CD4-positive, alpha-beta T cell treated with Interleukin-6 at 100 ng/mL for 8 hours (primary cell): ENCODE measurements at places on chromosomes 4 and X.

GRCh38 chrX:42189576-42189975, 266.2 kb upstream of the CASK start:
- DNase-seq = no peak

DNA sequence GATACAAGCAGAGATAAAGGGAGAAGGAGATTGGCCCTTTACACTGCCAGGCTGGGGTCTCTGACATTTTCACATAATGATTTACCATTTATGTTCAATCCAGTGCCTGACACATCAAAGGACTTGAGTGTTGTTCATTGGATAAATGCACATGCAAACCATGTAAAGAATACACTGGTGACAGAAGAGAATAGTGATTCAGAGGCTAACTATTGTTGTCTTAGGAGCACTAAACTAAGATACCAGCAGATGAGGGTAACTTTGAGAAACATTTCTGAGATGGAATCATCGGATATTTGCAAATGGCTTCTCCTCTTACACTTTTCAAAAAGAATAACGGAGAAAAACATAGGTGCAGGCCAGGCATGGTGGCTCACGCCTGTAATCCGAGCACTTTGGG, 67.3 kb upstream of the HHIP start:
- no peak for DNase-seq

GRCh38 chr4:71262161-71262560, 76.7 kb upstream of the SLC4A4 start:
- no peak for DNase-seq

GRCh38 chr4:146098397-146098796, 77.1 kb upstream of the LSM6 start:
- DNase-seq = no peak

GRCh38 chrX:111098874-111099273, 2.9 kb downstream of the PAK3 start:
- peak; percentile 68 for DNase-seq

DNA sequence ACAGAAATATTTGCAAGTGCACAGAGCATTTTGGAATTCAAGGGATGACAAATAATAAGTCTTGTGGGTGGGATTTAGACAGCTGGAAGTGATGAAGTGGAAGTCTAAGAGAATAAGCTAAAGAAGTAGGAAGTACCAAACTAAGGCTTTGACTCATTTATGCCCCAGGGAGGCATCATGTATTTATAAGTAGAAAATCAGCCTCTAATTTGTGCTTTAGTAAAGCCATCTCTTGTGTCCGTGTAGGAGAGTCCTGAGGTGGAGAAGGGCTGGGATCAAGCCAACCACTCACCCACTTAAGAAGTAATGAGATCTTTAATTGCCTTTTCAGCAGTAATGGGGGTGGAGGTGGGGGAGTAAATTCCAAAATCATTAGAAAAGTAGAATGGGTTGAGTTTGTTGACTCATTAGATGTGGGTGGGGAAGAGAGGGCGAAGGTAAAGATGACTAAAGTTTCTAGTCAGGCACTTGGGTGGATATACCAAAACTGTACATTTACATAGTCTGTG, 356.7 kb downstream of the STIM2 start:
- DNase-seq = no peak

GRCh38 chrX:10474510-10474909, 145.9 kb downstream of the MID1 start:
- no peak for DNase-seq

- no peak for DNase-seq
Measured at GRCh38 chr4:124060261-124060918, 652.1 kb downstream of the ANKRD50 start.

DNA sequence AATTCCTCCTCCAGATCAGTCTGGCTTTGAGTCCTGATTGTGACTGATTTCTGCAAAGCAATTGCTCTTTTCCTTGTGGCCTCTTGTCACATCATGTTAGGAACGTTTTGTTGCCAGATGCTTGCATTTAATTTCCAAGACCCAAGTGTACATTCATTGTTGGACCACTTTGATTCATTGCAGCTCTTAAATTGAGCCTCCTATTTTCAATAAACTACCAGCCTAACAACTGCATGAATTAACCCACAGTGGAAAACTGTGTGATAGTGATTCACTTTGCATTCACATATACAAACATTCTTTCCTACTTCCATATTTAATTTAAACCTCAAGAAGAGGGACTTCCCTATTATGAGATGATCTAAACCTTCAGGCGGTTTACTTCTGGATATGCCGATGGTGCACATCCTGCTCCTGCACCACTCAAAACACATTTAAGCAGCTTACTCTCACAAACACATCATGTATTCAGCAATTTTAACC, 118.4 kb downstream of the AFF1 start:
- no peak for DNase-seq

- no peak for DNase-seq
Measured at GRCh38 chrX:108735679-108736508, 469 bp downstream of the IRS4 start.

- DNase-seq = no peak
Measured at GRCh38 chr4:16289897-16290554, 63.8 kb upstream of the TAPT1 start.

GRCh38 chrX:143894938-143895337, 11.1 kb downstream of the UBE2NL start:
- DNase-seq = no peak

DNA sequence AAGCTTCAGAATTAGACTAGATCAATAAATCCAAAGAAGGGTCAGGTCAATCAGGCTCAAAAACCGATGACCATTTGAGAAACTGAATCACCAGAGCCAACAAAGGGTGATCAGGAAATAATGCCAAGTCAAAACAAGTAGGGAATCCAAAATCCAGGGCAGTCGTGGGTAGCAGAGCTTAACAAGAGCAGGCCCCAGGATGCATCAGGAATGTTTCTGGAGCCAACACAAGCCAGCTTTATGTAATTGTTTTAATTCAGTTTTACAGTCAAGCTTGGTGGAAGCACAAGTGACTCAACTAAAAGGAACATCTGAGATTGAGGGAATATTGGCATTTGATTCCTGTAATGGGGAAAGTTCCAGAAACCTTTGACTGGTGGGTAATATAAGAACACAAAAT, 237.9 kb upstream of the EDA2R start:
- DNase-seq = no peak

GRCh38 chr4:47451657-47452056, 11.8 kb downstream of the COMMD8 start:
- DNase-seq = no peak
